ENCODE measurements at places on chromosomes 2 and 18.
A peak's percentile ranks its signal among the peaks of the same experiment; 100 is the strongest.

- DNase-seq, result no peak
These were observed 257.7 kb downstream of the LOXHD1 start for GRCh38 chr18:46399303-46399702.

DNA sequence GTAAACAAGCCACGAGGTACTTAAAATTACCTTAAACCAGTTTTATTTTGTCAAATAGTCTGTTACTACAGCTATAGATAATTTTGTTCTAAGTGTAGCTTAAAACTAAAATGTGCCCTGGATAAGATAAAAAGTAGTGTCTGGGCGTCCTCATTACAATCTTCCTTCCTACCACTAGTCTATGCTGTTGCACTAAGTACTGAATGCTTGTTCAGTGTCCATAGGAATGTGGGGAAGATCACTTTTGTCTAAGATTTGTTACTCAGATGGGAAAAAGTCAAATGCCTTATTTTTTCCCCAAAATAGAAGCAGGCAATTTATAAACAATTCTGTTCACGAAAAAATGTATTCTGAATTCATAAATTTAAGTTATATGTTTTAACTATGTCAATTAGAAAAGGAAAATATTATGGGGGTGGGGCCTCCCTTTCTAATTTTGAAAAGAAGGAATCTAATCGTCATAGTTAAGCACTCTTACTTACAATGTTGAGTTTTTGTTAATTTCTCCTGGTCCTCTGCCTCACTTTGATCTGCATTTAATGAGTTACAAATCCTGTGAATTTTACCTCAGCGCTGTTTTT, 140.4 kb upstream of the VRK2 start:
- DNase-seq, result peak; percentile 39

GRCh38 chr18:853471-853870, 41.4 kb upstream of the YES1 start:
- DNase-seq, result no peak

GRCh38 chr2:7111626-7112025, 194.4 kb downstream of the RNF144A start:
- no peak for DNase-seq

- DNase-seq, result no peak
These were observed 400.0 kb downstream of the ARHGAP15 start for GRCh38 chr2:143529118-143529720.

- DNase-seq, result no peak
These were observed 4.5 kb downstream of the RETREG2 start for GRCh38 chr2:219182331-219183150.

DNA sequence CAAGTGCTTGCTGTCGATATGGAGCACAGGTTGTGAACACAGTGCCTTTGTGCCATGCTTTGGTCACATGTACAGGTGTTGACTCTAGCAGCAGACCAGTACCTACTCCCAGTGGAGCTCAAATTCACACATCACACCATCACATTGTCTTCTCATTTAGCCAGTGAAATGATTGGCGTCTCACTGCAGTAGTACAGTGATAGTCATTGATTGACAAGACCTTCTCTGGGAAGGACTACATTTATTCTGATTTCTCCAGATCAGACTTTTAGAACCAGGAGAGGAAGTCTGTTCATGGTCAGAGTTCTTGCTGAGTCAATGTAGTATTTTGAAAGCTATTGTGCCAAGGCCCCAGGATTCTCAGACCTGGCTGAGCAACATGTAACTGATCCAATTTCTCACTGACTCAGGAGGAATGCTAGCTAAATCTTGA, 75.2 kb downstream of the FMNL2 start:
- DNase-seq, result no peak

GRCh38 chr2:8000870-8001269, 681.0 kb upstream of the ID2 start:
- DNase-seq, result no peak

DNA sequence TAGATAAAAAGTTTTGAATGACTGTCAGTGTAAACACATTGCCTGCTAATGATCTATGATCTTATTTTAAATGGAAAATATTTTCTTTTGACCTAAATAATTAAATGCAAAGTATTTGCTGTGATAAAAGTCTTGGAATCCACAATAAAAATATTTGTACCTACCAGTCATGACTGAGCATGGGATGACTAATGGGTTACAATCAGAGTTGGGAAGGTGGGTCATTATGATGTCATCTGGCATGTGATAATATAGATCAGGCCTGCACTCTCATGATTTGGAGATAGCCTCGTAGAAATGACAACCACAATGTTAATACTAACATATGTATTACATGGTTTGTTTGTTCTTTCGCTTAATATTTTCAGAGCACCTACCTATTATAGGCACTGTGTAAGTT, 848.8 kb upstream of the KLHL29 start:
- no peak for DNase-seq

DNA sequence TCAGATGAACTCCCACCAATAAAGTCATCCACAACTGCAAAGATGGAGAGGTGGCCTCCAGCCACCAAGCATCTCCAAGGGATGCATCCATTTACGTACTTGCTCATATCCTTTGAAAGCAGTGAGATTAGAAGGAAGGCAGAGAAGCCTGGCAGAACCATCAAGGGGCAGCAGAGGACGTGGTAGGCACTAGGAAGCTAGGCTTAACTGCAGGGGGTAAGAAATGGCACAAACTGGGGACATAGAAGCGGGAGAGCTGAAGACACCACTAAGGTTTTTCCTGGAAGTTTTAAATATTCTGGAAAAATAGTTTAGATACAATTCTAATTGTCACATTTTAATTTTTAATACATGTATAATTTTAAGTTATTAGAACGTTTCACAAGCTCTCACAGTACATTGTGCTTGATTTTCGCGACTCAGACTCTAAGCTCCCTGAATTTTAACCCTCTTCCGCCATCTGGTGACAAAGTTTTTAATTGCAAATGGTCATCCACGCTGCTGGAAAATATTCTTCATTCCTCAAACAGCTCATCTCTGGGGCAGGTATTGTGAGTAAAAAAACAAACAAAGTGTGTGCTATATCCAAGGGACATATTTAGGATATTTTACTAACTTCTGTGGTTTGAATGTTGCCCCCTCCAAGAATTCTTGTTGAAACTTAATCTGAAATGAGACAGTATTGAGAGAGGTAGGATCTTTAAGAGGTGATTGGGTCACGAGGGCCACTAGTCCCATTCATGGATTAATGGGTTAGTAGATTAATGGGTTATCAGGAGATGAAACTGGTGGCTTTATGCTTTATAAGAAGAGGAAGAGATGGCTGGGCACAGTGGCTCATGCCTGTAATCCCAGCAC, 1.6 kb upstream of the PSTPIP2 start:
- DNase-seq, result peak; percentile 18

GRCh38 chr2:223591596-223591995, 10.6 kb downstream of the SCG2 start:
- no peak for DNase-seq

DNA sequence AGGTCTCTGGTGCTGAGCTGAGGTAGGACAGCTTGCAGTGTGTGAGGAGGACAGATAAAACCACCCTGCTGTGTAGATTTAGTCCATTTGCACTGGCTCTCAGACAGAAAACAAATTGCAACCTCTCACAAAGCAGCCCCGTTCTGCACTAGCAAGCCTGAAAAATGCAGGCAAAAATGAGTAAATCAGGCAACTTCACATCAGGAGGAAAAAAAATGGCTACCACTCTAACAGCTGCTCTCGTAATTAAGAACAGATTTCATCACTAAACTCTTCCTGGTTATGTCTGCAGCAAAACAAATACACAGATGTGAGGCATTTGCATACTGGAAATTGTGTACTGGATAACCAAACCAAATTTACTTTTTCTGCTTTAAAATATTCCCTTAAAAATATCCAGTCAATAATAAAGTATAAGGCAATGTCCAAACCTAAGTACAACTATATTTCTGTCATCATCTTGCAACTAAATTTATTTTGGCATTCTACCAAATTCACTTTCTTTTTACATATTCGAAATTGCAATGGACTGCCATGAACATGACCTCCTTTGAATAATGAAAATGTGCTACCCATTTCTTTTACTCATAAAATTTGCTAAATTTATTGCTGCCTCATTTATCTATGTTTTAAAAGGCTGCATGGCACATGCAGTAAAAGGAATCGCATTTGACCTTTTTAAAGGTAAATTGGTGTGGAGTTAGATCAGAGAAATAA, 157.4 kb downstream of the AFF3 start:
- DNase-seq, result no peak

GRCh38 chr18:24027156-24027827, 12.7 kb downstream of the TTC39C start:
- no peak for DNase-seq

- no peak for DNase-seq
These were observed 48.1 kb upstream of the ARHGAP28 start for GRCh38 chr18:6681331-6681875.

DNA sequence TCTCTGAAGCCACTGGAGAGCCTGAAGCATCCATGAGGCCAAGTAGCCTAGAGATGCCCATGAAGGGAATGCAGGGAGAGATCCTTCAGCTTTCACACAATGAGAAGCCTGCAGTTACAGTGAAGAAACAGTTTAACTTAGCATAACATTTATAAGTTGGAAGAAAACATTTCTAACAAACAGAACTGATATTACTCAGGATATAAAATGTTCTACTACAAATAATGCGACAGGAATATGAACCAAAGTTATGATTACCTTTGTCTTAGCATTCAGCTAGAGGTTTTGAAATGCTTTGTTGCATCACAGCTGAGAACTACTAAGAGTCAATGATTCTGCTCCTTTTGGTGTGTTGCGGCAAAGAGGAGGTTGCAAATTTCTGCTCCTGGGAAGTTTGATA, 6.9 kb upstream of the KYNU start:
- DNase-seq, result no peak

DNA sequence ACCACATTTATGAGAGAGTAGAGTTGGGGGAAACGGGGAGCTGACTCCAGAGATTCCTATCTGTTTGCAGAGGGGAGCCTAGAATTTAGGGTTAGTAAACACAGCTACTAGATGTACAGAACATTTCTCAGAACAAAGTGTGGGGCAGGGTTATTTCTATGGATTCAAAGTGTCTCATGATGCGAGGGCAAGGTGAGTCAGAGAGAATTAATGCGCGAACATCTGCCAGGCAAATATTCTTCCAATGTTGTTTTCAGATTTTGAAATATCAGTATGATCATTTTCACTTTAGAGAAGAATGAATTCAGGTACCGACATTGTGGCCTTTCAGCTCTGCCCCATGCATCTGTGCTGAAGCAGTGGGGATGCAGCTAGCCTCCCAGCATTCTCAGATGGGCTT, 2.0 kb upstream of the DSEL start:
- DNase-seq, result no peak

GRCh38 chr2:217907266-217907665, 95.5 kb downstream of the TNS1 start:
- DNase-seq, result no peak

DNA sequence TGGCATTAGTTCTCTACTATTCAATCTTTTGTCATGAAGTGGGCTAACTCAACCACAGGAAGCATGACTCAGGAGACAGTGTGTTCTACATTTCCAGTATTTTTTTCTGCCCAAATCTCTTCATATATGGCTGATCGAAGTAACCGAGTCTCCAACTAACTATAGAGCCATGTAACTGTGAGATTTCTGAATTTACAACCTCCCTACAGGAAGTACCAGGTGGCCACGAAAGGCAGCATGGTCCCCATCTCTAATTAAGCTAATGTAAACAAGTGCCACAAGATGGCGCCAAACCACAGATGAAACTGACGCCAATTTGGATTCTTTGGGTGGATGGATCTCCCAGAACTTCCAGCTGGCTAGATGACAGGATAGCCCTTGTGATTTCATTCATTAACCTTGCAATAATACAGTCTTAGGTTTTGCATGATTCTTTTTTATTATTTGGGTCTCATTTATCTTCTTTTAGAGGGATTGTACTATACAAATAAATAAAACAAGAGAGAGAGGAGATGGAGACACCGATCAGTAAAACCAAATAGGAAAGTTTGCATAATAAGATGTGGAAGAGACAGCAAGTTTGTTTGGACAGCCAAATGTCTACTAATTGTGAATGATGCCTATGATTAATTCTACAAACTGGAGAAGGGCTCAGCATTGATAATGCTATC, 18.3 kb upstream of the ARHGAP15 start:
- peak; percentile 60 for DNase-seq

- no peak for DNase-seq
These were observed 239.1 kb downstream of the SCG2 start for GRCh38 chr2:223363085-223363484.

DNA sequence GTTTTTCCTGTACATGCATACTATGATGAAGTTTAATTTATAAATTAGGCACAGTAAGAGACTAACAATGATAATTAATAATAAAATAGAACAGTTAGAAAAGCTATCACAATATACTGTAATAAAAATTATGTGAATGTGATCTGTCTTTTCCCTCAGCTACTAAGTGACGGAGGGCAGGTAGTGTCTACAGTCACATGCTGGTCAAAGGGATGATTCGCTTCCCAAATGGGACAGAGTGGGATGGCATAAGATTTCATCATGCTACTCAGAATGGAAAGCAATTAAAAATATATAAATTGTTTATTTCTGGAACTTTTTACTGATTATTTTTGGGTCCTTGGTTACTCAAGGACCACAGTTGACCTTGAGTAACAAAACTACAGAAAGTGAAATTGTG, 71.5 kb downstream of the DAW1 start:
- DNase-seq, result no peak

DNA sequence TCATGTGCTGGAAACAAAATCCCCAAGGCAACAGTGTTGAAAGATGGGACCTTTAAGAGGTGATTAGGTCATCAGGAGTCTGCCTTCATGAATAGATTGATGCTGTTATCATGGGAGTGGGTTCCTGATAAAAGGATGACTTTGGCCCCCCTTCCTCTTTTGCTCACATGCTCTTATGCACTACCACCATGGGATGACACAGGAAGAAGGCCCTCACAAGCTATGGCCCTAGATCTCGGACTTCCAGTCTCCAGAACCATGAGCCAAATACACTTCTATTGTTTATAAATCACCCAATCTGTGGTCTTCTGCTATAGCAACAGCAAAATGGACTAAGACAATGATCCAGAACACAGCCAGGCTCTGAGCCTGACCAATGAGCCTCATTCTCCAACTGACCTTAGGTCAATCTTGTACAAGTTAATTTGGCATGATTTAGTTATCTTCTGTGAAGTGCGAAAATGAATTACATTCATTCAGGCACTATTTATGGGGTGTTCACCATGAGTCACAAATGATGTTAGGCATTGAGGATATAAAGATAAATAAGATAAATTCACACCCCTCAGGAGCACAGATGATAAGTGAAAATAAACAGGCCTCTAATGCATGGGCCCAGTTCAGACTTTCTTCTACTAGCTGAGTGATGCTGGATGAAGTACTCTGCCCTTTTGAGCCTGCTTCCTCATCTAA, 37.7 kb upstream of the NT5C1B start:
- no peak for DNase-seq

GRCh38 chr2:29583104-29583503, 338.3 kb downstream of the ALK start:
- no peak for DNase-seq

GRCh38 chr18:23143815-23144261, 8.6 kb downstream of the CABLES1 start:
- DNase-seq, result no peak

All from GM12864 (cell line).